ENCODE measurements at places on chromosomes 16 and 17.

DNA sequence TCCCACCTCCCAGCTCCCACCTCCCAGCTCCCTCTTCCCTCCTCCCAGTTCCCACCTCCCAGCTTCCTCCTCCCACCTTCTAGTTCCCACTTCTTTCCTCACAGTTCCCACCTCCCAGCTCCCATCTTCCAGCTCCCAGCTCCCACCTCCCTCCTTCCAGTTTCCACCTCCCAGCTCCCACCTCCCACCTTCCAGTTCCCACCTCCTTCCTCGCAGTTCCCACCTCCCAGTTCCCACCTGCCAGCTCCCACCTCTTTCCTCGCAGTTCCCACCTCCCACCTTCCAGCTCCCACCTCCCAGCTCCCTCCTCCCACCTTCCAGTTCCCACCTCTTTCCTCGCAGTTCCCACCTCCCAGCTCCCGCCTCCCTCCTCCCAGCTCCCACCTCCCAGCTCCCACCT lies 10.4 kb upstream of the MC1R start:
- no peak for DNase-seq

DNA sequence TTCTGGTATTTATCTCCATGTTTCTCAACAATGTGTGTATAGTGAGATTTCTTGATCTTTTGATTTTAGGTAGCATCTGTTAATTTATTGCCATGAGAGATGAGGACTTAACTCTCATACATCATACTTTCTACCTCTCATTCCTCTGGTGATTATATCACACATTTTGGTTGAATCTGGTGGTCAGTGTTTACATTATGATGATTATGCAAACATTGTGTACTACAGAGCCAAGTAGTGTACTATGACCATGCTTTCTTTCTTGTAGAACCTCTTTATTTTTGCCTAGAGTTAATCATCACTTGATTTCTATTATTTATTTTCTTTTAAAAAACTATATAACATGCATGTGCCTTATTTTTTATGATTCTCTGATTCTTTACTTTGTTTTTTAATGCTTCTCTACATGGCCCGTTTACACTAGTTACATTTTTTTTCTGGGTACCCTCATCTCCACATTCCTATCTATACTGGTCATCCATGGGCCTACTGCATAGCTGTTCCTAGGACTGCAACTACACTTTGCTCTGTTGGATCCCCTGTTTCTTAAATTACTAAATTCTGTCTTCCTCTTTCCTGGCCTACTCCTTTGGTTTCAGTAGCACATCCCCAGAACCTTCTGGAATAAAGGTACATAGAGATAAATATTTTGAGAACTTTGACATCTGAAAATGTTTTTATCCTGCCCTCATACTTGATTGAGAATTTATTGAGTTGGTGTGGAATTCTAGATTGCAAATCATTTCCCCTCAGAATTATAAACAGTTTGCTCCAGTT lies 63.0 kb upstream of the LRRC37A3 start:
- no peak for DNase-seq

- no peak for DNase-seq
Measured at GRCh38 chr16:49643429-49644144, 212.3 kb downstream of the ZNF423 start.

DNA sequence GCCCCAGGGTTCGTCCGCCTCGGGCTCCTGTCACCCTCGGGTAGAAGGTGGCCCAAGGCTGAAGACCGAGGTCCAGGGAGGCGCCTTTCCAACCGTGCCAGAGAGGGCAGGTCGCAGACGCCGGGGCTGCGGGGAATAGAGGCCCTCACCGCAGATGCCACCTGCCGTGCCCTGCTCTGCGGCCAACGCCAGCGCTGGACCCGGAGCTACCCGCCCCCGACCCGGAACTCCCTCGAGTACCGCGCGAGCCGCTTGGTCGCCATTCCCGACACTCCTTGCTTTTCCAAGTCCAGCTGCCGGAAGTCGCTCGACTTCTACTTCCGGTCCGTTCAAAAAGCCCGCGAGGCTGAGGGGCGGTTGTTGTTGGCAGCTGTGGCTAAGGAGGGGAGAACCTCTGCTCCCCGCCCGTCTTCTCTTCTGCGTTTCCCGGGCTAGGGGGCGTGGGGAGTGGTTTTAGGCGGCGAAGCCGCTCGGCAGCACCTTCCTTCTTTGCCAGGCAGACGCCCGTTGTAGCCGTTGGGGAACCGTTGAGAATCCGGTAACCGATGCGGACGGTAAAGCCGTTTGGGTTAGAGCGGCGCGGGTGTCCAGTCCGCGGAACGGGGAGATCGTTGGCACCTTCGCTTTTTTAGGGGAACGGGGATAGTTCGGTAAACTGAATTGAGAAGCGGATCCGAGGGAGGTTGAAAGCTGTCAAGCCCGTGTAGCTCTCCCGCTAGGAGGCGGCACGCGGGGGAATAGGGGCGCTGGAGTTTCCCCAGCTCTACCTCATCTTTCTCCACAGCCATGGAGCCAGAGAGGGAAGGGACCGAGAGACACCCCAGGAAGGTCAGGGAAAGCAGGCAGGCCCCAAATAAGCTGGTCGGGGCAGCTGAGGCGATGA lies at the start of the genes ERI2 and REXO5:
Gene ERI2 (minus strand): TSS at position 305 of the 883 bp plus-strand sequence. CDS start 42 bp downstream, at position 263.
Gene REXO5 (plus strand): TSS at position 360 of the 883 bp plus-strand sequence. CDS start 427 bp downstream, at position 787.
- DNase-seq, result peak; percentile 73

DNA sequence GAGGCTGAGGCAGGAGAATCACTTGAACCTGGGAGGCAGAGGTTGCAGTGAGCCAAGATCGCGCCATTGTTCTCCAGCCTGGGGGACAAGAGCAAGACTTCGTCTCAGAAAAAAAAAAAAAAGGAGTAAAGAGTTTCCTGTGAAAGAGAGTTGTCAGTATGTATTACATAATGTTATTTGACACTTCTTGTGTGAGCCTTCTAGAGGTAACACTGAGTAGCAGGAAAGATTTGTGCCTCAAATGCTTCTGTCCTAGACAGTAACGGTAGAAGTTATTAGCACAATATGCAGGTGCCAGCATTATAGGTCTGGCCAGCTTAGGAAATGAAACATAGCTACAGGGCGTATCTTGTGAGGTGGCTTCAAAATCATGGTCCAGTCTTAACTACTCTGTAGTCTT lies 6.2 kb downstream of the RPS6KB1 start:
- DNase-seq, result no peak

DNA sequence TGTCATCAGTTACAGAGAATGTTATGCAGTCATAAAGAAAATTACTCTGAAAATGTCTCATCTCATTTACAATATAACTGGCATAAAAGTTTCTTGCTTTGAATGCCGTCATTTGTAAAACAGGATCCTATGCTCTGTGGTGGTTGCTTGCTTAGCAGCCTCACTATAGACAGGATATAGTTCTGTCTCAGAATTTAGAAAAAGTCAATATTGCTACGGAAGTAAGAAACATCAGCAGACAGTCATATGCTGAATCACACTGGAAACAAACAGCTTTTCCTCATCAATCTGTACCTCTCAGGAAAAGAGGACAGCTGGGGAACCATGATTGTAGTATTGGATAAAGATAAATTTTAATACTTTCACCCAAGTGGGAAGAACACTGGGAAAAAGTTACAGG lies 105.5 kb downstream of the MYO1D start:
- no peak for DNase-seq

GRCh38 chr17:40810494-40810893 lies 10.7 kb upstream of the KRT28 start:
- no peak for DNase-seq

- DNase-seq, result no peak
Measured at GRCh38 chr17:66268247-66268927, 34.0 kb upstream of the PRKCA start.

Data from activated CD4-positive, alpha-beta T cell treated with anti-CD3 and anti-CD28 coated beads, Interleukin-2, amount 50 U/mL, for 24 hours (primary cell).